PC-3 (cell line): ENCODE measurements at places on chromosomes 6 and 20. TPM values are rescaled to one million over a fixed set of nuclear protein-coding genes. Genes with fewer than 3 reads are reported as not detected.
A peak's percentile ranks its signal among the peaks of the same experiment; 100 is the strongest.

GRCh38 chr6:10837009-10837621 lies 1.2 kb downstream of the MAK start:
- peak; percentile 28 for DNase-seq
- peaks cover 6% of the 10 kb centered on the region; the same call in 1 of the 2 replicates for H3K4me1 ChIP-seq
- H3K27ac ChIP-seq: no peak overlapping the region
- H3K36me3 ChIP-seq: no peaks in the 10 kb centered on the region
- peak overlapping the region; percentile 80 for H3K4me3 ChIP-seq
- H3K27me3 ChIP-seq: peaks cover 15% of the 10 kb centered on the region; the same call in 1 of the 2 replicates

- H3K4me3 ChIP-seq: no peak overlapping the region
- no peaks in the 10 kb centered on the region for H3K27me3 ChIP-seq
- peak; percentile 94 for DNase-seq
- H3K27ac ChIP-seq: no peak overlapping the region
These were observed 43.6 kb downstream of the MDGA1 start for GRCh38 chr6:37653933-37654565.

- H3K36me3 ChIP-seq: no peaks in the 10 kb centered on the region; the same call in 1 of the 2 replicates
- H3K27me3 ChIP-seq: no peaks in the 10 kb centered on the region
- no peak overlapping the region for H3K27ac ChIP-seq
- no peak for DNase-seq
- H3K4me1 ChIP-seq: peaks cover 26% of the 10 kb centered on the region
These were observed 110.9 kb upstream of the AKAP12 start for GRCh38 chr6:151128763-151129370.

DNA sequence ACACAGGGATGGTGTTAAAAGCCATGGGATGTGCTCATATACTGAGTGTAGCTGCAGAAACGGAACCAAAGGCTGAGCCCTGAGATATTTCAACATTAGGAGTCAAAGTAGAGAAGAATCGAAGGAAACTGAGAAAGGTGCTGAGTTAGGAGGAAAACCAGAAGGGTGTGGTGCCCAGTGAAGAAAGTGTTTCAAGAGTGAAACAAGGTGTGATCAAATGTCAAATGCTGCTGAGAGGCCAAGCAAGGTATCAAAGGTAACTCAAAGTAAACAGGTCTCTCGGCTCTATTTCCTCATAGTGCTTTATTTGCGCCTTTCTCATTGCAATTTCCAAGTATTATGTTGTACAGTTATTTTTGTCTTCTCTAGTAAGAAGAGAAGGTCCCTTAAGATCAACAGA lies 94.1 kb downstream of the PRDM1 start:
- H3K4me1 ChIP-seq: peaks cover 29% of the 10 kb centered on the region
- H3K27me3 ChIP-seq: no peaks in the 10 kb centered on the region
- H3K27ac ChIP-seq: no peak overlapping the region
- no peak for DNase-seq
- H3K4me3 ChIP-seq: no peak overlapping the region

DNA sequence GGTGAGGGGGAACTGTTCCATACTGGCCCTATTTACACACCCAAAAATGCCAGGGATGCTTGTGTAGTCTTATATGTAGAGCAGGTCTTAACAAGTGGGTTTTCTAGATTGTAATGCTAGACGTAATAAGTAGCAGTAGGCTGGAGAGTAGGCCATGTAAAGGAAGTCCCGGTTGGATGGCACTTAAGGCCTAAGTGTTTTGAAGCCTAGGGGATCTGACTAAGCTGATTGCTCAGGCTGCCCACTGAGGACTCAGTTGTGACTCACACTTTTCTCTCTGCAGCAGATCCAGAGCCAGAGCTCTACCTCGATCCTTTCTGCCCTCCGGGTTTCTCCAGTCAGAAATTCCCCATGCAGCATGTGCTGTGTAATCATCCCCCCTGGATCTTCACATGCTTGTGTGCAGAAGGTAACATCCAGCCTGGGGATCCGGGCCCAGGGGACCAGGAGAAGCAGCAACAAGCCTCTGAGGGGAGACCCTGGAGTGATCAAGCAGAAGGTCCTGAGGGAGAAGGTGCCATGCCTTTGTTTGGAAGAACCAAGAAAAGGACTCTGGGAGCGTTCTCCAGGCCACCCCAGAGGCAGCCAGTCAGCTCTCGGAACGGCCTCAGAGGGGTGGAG lies 26.6 kb downstream of the ZNF133 start:
- H3K4me3 ChIP-seq: no peak overlapping the region
- peaks cover 18% of the 10 kb centered on the region for H3K36me3 ChIP-seq
- H3K4me1 ChIP-seq: peaks cover 23% of the 10 kb centered on the region
- DNase-seq: peak; percentile 98
- H3K27me3 ChIP-seq: no peaks in the 10 kb centered on the region

Gene C2
- total RNA-seq: 1.1 TPM in 1 of 2 replicates, not detected in the other

Gene LIN28B
- total RNA-seq: 0.11 TPM in 1 of 2 replicates, not detected in the other

Gene MMUT
- total RNA-seq: 3.7 and 4.5 TPM in 2 replicates

Gene DLL1
- 0.84 and 1.2 TPM in 2 replicates for total RNA-seq

Gene WTAP
- 50.8 and 54.5 TPM in 2 replicates for total RNA-seq
